Cardiac fibroblast (primary cell): ENCODE measurements at places on chromosomes 6 and 20.

DNA sequence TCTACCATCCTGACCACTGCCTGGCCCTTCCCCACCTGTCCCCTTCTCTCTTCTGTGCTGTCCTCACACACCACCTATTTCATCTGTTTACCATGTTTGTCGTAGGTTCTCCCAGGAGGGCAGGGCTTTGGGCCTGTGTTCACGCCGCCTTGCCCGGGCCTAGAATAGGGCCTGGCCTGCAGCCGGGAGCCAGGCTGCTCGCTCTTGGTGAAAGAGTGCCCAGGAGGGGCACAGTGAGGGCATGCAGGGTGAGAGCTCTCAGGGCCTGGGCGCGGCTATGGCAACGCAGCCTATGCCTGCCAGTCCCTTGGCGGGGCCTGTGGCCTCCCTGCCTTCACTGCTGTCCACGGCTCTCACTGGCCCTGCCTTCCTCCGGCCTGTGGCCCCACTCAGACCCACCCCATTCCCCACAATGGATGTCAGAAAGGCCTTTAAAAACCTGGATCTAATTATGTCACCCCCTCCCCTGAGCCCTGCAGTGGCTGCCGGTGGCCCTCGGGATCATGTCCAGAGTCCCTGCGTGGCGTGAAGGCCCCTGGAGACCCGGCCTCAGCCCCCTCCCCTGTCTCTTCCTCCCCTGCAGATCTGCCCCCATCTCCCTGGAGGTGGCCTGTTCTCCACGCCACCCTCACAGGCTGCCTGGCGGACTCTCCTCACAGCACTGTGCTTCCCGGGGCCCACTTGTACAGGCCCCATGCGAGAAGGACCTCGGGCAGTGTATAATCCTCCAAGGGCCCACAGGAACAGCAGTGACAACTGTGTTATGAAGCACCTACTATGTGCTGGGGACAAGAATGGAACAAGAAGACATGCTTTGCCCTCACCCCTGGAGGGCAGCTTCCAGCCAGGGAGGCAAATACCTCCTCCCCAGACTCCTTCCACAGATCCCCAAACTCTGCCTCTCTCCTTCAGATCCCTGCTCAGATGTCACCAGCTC is 22.9 kb upstream of the NOL4L start:
- DNase-seq: no peak

- no peak for DNase-seq
These were observed 226.1 kb downstream of the QKI start for GRCh38 chr6:163640641-163641040.

GRCh38 chr6:141878686-141879085 is 254.0 kb upstream of the GJE1 start:
- no peak for DNase-seq

DNA sequence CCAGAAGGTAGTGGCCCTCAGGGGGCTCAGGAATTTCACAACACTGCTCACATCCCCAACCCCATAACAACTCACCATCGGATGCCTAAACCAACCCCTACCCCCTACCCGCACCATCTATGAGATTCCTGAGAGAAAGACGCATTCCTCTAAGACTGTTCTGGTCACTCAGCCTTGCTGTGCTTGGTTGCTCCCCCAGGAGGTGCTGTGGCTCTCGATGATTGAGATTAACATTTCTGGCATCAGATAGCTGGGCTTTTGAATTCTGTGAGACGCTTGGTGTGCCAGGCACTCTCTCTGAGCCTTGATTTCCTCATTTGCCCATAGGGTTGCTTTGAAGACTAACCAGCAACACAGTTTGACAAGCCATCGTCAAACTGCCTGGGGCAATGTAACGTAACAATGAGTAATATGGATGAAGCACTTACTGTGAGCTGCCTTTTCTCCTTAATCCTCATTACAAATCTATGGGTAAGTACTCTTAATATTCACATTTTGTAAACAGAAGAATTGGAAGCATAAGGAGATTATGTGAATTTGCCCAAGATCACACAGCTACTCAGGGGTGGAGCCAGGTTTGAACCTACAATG is 978 bp downstream of the WFDC6 start:
- DNase-seq: no peak

- peak; percentile 93 for DNase-seq
These were observed 59.0 kb upstream of the EEF1A1 start for GRCh38 chr6:73579851-73580246.

DNA sequence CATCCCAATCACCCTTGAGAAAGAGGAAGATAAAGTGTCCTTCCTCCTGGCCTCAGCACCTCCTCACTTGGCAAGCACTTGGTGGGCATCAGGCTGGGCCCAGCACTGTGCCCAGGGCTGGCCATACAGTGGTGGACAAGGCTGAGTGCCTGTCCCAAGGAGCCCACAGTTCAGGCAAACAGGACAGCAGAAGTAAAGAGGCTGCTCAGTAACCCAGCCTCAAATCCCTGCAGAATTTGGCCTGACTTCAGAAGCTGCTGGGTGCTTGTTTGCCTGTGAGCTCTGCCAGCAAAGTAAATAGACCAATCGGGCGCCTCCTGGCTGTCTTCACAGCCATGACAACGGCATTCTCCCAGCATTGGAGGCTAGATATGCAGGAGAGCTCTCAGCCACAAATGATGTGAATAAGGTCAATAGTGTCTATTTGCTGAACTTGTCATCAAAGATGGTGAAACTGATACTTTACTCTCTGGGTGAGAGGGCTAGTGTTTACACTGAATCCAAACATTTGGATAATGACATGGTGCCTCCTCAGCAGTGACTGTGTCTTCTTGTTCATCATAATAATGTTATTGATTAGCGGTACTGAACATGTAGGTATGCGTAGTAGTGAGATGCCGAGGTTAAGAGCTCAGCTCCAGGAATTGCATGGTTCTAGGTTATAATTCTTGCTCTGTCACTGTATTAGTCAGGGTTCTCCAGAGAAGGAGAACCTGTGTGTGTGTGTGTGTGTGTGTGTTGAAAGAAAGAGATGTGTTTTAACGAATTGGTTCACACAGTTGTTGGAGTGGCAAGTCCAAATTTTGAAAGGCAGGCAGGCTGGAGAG is 36.9 kb upstream of the FANCE start:
- DNase-seq: peak; percentile 93

- no peak for DNase-seq
These were observed 131.1 kb upstream of the MYLIP start for GRCh38 chr6:15997586-15998388.

DNA sequence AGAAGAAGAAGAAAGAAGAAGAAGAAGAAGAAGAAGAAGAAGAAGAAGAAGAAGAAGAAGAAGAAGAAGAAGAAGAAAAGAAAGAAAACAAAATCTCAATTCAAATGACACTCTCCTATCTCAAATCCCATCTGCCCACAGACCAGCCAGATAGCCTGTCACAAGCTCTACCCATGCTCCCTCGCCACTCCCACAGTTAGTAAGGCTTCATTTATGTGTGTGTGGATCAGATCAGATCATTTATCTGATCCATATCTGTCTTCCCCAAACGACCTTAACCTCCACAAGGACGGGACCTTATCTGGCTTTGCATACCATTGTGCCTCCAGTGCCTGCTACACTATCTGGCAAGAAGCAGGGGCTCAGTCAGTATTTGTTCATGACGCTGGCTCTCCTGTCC is 81.9 kb upstream of the RREB1 start:
- DNase-seq: no peak

DNA sequence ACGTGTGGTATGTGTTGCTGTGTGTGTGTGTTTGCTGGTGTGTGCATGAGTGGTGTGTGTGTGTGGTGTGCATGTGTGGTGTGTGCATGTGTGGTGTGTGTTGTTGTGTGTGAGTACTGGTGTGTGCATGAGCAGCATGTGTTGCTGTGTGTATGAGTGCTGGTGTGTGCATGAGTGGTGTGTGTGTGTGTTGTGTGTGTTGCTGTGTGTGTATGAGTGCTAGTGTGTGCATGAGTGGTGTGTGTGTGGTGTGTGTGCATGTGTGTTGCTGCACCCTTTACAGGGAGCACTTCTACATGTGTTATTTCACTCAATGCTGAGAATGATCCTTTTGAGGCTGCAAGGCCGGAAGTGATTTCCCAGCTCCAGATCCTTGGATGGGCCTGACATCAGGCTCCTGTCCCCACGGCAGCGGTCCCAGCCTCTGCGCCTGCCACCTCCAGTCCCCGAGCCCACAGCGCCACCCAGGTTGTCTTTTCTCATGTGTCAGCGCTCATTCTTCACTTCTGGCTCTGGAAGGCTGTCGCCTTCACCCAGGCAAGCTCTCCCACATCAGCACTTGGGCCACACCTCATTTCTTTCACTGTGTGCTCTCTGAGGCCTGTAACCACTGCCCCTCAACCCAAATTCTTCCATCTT is 2.6 kb downstream of the NPEPL1 start:
- DNase-seq: no peak

- DNase-seq: no peak
These were observed 49.9 kb downstream of the VEGFA start for GRCh38 chr6:43819958-43820357.

DNA sequence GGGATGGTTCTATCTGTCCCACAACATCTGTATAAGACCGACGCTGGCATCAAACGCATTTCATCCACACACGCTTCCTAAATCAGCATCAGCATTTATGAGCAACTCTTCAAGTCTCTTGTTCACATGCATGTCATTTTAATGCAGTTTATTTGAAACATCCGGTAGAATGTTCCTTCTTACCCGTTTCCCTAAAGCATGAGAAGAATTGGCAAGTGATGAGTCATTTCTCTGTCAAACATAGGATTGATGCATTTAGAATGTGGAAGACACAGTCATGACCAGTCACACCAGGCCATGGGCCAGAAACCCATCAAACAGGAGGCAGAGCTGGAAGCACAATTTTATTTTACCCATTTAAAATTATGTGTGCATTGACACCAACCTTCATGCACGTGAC is 122.8 kb downstream of the UST start:
- DNase-seq: peak; percentile 95

GRCh38 chr6:104728448-104728847 is 131.3 kb downstream of the HACE1 start:
- peak; percentile 36 for DNase-seq

GRCh38 chr6:43547222-43547621 is 28.6 kb downstream of the XPO5 start:
- no peak for DNase-seq

DNA sequence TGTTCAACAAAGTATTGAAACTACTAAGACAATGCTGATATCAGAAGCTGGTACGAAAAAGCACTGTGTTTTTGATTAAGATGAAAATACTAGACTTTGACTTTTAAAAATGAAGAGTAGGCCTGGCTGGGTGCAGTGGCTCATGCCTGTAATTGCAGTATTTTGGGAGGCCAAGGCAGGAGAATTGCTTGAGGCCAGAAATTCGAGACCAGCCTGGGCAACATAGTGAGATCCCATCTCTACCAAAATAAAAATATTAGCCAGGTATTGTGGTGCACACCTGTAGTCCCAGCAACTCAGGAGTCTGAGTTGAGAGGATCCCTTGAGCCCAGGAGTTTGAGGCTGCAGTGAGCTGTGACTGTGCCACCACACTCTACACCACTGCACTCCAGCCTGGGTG is 43.4 kb downstream of the TIAM2 start:
- DNase-seq: no peak

DNA sequence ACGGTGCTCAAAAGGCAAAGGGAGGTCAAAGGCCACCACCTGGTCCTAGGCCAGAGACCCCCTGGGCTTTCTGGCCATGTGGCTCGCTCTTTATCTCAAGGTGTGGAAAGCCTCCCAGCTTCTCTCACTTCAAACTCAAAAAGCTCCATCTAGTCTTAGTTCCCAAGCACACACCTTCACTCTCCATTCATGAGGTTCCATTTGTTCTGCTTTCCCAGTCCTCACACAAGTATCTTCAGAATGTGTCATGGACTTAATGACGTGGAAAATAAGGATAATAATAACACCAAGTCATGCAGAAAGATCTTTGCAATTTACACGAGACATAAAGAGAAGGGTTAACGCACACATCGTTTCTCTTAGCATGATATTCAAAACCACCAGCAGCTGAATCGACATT is 219.3 kb downstream of the GMDS start:
- DNase-seq: no peak

GRCh38 chr6:166839569-166839968 is 116.8 kb downstream of the RNASET2 start:
- peak; percentile 16 for DNase-seq

DNA sequence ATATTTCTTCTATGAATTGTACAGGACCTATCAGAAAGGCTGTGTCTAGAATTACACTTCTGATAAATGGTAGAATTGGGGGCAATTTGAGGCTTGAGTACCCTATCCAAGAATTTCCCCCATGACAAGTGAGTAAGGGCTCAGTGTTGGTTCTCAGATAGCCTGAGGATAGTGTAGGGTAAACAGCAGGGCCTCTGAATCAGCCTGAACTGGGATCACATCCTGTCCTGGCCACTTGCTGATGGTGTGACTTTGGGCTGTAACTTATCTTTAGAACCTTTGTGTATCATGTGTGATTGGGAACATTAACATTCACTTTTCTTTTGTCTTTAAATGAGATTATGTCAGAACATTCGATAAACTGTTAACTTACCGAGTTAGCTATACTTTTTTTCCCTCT is 151.0 kb downstream of the CLIC5 start:
- no peak for DNase-seq

DNA sequence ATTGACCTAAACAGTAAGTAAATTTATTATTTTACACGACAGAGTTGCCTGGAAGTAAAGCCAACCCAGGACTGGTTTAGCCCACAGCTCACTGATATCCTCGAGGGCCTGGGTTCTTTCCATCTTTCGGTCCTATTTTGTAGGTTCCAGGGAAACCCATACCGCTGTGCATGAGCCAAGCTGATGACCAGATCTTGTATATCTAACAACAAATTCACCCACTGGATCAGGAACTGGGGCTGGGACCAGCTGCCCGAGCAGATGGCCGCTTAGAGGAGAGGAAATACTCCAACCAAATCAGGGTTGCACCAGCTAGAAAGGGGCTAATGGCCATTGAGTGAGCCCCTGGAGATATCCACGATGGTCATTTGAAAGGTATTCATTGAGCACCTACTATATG is 139.2 kb downstream of the BACH2 start:
- DNase-seq: no peak

GRCh38 chr20:31833931-31834521 is 11.4 kb downstream of the FOXS1 start:
- no peak for DNase-seq

DNA sequence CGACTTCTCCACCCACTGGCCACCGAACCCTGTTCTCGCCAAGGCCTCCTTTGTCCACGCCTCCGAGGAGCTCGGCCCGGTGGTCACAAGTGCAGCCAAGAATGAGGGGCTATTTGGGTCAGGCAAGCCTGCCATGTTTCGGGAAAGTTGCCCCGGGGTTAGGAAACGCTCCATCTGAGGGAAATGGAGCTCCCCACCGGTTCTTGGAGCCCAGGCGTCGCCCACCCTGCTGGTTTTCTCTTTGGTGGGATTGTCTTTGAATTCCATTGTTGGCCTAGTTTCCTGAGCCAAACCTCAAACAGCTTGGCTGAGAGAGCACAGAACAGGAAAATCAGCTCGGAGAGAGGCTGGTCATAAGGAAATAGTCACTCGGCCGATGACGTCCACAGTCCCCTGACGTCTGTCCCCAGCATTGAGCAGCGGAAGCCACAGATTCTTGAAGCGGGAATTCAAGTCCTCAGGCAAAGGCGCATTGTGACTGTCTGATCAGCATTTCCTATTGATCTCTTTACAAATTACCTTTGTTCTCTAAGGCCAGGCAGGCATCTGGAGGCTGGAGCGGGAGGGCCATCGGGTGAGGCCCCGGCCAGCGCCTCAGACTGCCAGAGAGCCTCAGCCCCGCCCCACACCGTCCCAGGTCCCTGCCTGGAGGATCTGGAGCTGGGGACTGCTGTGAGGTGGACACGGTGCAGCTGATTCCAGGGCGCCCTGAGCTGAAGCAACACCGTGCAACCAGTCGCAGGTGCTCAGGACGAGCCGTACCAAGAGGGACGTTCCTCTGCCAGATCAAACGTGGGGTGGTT is 138.6 kb downstream of the DLL1 start:
- DNase-seq: no peak
